ENCODE measurements at places on chromosomes 4 and X. TPM values are rescaled to one million over a fixed set of nuclear protein-coding genes. Genes with fewer than 3 reads are reported as not detected.

The NWD2 gene
- 0.23 TPM for polyA plus RNA-seq

The CLRN2 gene
- 0.23 TPM for polyA plus RNA-seq

The SCD5 gene
- polyA plus RNA-seq, result 42.0 TPM

The MXD4 gene
- 49.5 TPM for polyA plus RNA-seq

The SPACA5 gene
- 0.58 TPM for polyA plus RNA-seq

The MAOA gene
- polyA plus RNA-seq, result 19.4 TPM

The ASB11 gene
- polyA plus RNA-seq, result 0.08 TPM

The AASDH gene
- polyA plus RNA-seq, result 32.1 TPM

The RAB33A gene
- 0.52 TPM for polyA plus RNA-seq
